ENCODE measurements at places on chromosomes 13 and 19.

GRCh38 chr19:51091126-51091525, 8.4 kb upstream of the KLK14 start:
- DNase-seq: no peak

- no peak for DNase-seq
Measured at GRCh38 chr13:63938851-63939250, 2523.2 kb upstream of the PCDH20 start.

DNA sequence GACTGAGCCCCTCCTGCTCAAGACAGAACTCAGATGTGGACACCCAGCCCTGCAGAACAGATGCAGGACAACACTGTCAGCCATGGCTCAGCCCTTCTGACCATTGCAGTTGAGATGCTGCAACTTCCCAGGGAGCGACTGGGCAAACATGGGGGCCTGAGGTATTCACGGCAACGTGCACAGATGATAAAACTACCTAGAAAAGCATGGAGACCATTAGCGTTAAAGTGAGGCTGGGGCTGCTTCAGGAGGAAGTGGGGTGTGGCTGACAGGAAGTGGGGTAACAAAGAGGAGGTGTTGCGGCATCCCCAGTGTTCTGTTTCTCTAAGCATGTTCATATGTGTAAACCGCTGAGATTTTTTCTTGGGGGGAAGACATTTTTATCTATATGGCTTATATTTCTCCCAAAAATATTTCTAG, 1.3 kb upstream of the SIGLEC9 start:
- DNase-seq: no peak

- no peak for DNase-seq
Measured at GRCh38 chr13:19967621-19968020, 9.1 kb downstream of the ZMYM2 start.

DNA sequence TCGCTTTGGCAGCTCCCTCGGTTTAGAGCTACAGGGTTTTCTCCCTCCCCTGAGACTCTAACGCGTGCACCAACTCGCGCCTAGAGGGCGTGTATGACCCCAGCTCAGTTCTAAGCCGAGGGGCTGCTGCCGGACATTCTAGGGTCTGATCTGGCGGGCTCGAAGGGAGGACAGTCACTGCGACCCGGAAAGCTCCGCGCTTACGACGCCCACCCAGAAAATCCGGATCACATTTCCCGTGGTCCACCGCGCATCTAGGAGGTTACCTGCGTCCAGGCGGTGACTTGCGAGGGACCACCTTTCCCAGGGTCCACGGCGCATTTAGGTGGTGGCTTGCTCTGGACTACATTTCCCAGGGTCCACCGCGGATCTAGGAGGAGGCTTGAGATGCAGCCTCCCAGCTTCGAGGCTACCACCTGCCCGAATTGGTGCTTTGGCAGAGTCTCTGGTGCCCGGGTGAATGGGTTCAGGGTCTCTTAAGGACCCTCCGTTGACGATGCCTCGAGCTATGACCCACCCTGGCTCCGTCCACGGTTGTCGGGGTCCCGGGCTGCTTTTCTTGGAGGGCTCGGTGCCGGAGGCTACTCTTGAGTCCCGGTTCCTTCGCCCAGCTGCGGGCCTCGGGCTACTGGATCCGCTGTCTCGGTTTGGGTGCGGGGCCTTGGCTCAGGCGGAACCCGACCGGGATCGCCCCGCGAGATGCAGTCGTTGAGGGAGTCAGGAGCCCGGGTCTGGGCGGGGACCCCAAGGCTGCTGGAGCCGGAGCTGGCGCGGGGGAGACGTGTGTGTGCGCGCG, 30.5 kb downstream of the ZNF146 start:
- no peak for DNase-seq

GRCh38 chr19:56066152-56067023, 54.7 kb downstream of the ZNF787 start:
- peak; percentile 88 for DNase-seq

GRCh38 chr19:628168-628567, 5.2 kb downstream of the POLRMT start:
- DNase-seq: no peak

DNA sequence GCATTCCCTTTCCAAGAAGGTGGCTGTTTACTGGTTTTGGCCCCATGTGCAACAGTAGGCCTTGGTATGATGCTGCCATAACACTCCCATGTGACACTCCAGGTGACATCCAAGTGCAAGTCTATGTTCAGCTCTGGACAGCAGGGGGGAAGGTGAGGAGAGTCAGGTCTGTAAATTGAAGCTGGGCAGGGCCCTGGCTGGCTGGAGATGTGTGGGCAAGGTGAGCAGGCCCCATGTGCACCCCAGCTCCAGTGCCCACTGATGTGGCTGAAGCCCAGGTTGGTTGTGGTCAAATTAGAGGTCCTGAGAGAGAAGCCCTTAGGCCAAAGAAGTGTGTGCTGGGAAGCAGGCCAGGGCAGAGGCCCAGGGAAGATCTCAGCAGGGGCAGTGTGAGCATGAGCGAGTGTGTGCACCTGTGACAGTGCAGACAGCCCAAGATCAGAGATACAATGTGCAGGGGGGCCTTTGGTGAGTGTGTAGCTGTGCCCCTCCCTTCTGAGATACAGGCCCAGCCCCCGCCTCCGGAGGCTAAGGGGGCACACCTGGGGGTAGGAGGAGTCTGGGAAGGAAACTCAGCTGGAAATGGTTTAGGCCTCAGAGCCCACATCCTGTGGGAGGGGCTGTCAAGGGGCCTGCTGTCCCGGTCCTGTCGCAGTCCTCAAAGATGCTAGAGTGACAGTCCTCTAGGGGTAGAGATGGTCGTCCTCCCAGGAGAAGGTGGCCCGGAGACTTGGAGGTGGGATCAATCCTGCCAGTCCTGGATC, 18.6 kb downstream of the DEDD2 start:
- DNase-seq: peak; percentile 83

DNA sequence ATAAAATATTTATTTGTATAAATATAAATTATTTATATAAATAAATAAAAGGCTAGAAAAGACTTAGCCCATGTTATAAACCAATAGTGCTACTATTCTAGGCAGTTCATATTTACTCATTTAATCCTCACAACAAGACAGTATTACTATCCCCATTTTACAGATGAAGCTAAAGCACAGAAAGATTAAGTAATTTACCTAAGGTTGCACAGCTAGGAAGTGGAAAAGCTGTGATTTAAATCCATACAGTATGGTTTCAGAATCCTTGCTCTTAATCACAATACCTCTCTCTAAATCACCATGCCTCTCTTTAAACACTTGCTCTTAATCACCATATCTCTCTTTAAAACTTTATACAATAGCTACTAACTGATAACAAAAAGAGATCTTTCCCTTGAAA, 13.8 kb downstream of the SPRYD7 start:
- no peak for DNase-seq

- DNase-seq: peak; percentile 69
Measured at GRCh38 chr13:24254146-24254841, 55.1 kb upstream of the C1QTNF9 start.

- no peak for DNase-seq
Measured at GRCh38 chr19:13615890-13616289, 109.6 kb upstream of the CACNA1A start.

- no peak for DNase-seq
Measured at GRCh38 chr13:113219256-113219940, 10.0 kb downstream of the CUL4A start.

DNA sequence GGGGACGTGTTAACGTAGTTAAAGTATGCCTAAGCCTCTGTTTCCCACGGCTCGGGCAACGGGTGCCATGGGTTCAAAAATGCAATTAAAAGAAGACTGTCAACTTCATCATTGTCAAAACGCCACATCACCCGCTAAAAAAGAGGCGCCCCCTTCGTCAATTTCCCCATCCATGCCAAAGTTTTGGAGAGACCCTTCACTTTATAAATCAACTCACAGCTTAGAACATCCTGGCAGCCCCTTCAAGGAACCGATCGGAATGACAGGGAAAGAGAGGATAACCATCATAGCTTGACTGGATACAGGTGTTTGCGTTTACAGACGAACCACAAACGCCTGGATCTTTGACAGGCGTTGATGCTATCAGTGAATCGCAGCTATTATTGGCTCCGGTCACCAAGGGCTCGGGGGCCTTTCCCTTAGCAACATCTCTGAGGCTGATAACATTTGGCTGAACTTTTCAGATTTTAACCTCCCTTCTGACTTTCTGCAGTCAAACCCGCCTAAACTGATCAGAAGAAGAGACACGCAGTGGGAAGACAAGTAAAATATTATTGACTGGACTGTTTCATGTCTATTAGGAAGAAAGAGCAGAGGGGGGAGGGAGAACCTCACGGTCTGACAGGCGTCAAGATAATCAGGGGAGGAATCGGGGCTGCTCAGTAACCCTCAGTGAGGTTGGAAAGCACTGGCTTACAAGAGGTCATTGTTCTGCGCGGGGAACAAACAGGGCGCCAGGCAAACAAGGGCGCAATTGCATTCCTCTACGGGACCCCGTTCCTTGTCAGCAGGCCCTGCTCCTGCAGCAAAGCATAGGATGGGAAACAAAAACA, 322.5 kb upstream of the ZNF507 start:
- DNase-seq: no peak

DNA sequence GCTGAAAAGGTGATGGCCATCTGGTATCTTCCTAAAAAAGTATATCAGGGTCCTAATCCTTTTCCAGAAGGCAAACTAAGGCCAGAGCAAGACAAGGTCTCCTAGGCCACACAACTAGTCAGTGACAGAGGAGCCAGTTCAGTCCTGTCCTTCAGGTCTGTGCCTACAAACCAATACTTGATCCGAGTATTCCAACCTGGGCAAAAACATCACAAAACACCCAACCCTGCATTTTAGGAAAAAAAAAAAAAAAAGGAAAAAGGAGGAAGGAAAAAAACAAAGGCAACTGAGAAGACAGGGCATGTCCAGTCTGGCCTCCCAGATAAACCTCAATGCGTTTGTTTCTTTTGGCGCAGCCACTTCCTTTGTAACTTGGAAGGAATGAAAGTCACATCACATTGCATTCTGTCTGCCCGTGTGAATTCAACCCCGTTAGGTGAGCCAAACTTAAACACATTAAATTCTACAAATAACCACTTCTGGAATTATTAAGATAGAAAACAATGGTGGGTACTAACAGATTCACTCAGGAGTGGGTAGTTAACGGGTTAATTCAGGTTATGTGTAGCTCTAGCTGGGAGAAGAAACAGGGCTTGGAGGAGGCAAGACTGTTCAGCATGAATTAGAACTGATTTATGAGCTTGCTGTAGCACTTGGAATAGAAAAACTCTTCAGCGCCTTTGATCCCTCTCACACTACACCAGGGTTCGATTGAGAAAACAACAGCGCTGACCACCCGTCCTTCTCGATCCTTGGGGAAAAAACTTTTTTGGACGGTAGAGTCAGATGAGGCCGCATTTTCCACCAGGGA, 43.0 kb upstream of the HNRNPA1L2 start:
- no peak for DNase-seq

GRCh38 chr19:4866595-4867424, 657 bp downstream of the PLIN3 start:
- peak; percentile 78 for DNase-seq

DNA sequence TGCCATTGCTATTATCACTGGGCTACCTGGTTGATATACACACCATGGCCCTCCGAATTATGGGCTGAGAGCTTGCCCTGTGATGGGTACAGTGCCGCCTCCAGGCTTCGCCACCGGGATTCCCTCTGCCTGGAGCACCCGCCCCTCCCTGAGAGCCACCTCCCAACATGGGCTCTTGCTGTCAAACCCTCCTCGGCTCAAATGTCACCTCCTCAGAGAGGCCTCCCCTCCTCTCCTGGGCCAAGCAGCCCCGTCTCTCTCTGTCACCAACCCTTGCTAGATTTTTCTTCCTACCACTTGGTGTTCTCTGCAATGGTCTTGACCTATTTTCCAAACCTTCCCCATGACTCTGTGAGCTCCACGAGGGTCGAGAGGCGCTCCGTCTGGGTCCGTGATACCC, 12.2 kb upstream of the TLE2 start:
- no peak for DNase-seq

DNA sequence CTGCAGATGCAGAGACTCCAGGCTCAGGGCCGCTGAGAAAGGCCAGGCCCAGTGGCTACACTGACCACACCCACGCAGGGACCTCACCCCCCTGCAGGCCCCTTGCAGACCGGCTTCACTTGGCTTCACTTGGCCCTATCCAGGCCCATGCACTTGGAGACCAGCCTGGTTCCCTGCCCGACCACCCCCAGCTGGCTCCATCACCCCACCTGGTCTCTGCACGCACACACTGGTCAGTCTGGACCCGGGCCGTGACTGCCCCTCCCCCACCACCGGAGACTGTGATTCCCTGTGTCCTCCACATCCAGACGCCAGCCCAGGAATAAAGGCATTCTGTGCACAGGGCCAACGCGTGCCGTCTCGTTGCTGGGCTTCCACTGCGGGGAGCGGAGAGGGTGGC, 4.9 kb upstream of the EBI3 start:
- no peak for DNase-seq

- no peak for DNase-seq
Measured at GRCh38 chr19:47002106-47002766, 17.4 kb upstream of the NPAS1 start.

GRCh38 chr13:61415058-61415721, 459 bp downstream of the PCDH20 start:
- DNase-seq: no peak

- DNase-seq: no peak
Measured at GRCh38 chr13:55816976-55817601, 1323.6 kb upstream of the PRR20A start.

- no peak for DNase-seq
Measured at GRCh38 chr13:33219926-33220325, 65.6 kb downstream of the STARD13 start.

DNA sequence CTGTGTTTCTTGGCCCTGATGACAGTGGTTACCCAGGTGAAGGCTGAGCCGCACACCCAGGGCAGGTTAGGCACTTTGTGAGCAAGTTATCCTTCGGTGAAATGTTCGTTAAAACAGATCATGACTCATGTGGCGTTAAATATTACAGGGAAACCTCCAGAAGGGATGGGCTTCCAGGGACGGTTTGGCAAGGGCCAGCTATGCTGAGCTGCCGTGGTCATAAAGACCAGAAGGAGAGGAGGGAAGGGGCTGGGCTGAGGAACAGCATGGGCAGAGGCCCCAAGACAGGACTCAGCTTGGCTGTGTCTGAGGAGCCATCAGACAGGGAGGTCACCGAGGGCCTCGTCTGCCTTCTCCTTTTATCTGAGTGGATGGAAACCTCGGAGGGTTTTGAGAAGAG, 47.5 kb downstream of the ATP11A start:
- DNase-seq: no peak

- DNase-seq: no peak
Measured at GRCh38 chr19:56504581-56504980, 3.1 kb upstream of the ZNF471 start.
